SK-MEL-5 (cell line): ENCODE measurements at places on chromosomes 6 and 20. TPM values are rescaled to one million over a fixed set of nuclear protein-coding genes. Genes with fewer than 3 reads are reported as not detected.

UTRN gene
- total RNA-seq = 19.4 and 25.5 TPM in 2 replicates

CTAGE9 gene
- not detected in 2 replicates for total RNA-seq

REPS1 gene
- 66.4 and 76.0 TPM in 2 replicates for total RNA-seq

BEND6 gene
- 0.59 and 0.63 TPM in 2 replicates for total RNA-seq

PRR18 gene
- total RNA-seq = not detected in 2 replicates

LY6G6D gene
- not detected in 2 replicates for total RNA-seq

OR11A1 gene
- not detected in 2 replicates for total RNA-seq

UBE2J1 gene
- total RNA-seq = 46.1 and 47.8 TPM in 2 replicates

MUCL3 gene
- total RNA-seq = not detected in 2 replicates

TRDN gene
- total RNA-seq = not detected in 2 replicates

CST2 gene
- total RNA-seq = not detected in 2 replicates

SLC12A5 gene
- total RNA-seq = 0.74 and 1.5 TPM in 2 replicates

DNA sequence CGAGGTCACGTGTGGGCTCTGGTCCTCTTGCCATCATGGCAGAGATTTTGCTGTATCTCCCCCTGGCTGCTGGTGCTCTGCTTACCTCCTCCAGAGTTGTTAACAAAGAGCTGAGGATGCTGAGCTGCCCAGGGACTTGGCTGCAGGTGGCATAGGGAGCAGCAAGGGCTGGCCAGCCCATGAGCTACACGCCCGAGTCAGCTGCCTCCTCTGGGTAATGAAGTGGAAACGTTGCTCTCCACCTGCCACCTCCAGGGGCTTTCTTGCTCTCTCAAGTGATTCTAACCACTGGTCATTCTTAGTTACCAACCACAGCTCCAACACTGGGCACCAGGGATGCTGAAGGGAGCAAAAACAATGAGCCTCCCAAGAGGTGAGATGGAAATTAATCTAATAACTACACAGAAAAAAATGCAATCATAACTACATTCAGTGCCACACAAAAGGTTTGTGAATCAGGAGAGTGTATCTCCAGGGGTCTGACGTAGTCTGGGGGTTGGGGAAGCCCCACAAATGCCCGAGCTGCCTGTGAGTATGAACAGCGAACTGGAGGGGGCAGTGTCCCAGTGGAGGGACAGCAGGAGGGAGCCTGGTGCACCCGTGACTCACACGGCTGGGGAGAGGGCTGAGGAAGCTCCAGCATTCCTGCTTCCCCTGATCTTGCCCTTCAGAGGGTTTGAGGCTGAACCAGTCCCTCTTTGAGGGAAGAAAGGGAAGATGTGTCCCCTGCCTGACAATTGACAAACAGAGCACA is 78.7 kb downstream of the CDH26 start:
- DNase-seq = peak; percentile 25

DNA sequence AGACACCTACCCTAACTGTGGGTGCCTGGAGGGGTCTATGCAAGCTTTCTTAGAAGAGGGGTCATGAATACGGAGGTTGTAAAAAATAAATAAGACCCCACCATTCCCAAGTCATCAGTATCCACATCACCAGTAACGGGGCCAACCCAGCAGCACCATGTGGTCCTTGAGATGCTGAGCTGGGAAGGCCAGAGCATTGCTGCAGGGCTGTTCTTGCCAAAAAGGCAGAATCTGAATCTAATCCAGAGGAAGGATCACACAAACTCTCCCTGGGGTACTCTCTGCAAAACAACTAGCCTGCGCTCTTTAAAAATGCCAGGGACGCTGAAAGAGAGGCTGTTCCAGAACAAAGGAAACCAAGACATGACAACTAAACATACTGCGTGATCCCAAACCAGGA is 43.2 kb downstream of the SSR1 start:
- no peak for DNase-seq

DNA sequence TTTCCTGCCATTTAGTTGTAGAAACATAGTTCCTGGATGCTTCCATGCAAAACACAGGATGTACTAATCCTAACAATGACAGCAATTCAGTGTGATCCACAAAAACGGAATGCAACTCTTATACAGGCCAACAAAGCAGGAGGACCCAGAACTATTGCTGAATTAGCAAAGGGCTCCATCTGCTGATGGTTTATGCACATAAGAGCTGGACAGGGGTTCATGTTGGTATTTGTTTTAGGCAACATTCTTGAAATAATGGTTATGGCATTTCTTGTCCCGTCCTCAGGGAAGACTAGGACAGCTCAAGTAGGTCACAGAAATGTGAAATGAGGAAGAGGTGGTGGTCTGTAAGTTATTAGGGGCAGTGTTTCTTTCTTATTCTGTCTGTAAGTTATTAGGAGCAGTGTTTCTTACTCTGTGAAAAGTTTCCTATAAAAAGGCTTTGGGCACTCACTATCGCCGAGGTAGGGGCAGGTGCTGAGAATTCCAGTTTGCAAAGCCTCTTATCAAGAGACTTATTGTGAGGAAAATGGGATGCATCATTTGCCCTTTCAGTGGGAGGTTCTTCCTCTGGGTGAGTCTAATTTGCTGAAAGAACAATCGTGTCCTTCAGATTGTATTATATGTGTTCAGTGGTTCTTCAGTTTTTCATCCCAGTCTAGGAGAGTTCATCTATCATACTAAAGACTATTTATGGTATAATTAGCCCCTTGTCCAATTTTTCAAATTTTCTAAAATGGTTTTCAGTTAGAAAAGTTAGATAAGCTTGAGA is 171.1 kb downstream of the MCHR2 start:
- peak; percentile 79 for DNase-seq

DNA sequence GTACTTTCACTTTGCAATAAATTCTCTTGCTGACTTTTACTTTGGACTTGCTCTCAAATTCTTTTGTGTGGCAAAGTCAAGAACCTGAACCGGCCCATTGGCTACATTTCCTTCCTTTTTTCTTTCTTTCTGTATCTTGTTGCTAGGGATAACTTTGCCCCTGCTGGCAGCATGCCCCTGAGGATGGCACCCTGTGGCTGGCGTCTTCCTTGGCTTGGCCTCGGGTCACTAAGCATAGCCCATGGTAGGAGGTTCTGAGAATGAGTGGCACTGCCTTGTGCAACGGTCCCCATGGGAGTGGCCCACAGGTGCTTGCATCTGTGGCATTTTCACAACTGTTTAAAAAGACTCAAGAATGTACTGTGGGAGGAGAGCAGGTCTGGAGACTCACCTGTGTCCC is 14.0 kb upstream of the HLA-F start:
- DNase-seq = no peak

- DNase-seq = peak; percentile 4
These were observed 1.9 kb downstream of the MAPK14 start for GRCh38 chr6:36029464-36029863.

DNA sequence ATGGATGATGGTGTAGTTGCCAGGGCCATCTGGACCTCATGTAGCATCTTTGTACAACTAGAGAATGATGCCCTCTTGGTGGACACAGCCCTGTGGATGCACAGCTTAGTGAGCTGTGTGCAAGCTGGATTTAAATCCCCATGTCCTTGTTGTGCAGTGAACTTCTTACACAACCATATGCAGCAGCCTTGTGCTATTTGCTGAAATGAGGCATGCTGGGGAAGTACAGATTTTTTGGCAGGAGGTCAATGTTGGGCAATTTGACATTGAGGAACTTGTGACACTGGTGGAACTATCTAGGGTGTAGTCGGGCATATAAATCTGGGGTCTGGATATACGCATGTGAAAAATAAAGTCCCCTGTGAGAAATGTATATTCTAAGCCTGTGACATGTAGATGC is 5.8 kb upstream of the CDC5L start:
- DNase-seq = no peak

- no peak for DNase-seq
These were observed 30.4 kb upstream of the SMOC2 start for GRCh38 chr6:168410554-168411011.

- DNase-seq = no peak
These were observed 137.9 kb downstream of the HIVEP1 start for GRCh38 chr6:12149944-12150510.

- DNase-seq = no peak
These were observed 138.0 kb upstream of the RREB1 start for GRCh38 chr6:6969761-6970223.

DNA sequence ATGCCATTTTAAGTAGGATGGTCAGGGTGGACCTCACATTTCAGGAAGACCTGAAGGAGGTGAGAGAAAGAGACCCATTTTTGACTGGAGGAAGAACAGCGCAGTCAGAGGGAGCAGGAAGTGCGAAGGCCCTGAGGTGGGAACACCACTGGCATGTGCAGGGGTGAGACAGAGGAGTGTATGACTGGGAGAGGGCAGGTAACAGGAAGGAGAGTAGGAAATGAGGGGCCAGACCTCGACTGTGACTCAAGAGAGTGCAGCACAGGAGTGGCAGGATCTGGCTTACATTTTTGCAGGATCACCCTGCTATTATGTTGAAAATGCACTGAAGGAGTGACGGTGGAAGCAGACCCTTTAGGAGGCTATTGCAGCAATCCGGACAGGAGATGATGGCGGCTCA is 117.7 kb upstream of the CDYL start:
- no peak for DNase-seq

GRCh38 chr6:150525300-150525699 is 74.4 kb upstream of the PLEKHG1 start:
- DNase-seq = no peak

GRCh38 chr20:34475979-34476736 is 40.1 kb upstream of the DYNLRB1 start:
- peak; percentile 44 for DNase-seq

GRCh38 chr6:97195117-97195516 is 87.9 kb downstream of the MMS22L start:
- DNase-seq = no peak

DNA sequence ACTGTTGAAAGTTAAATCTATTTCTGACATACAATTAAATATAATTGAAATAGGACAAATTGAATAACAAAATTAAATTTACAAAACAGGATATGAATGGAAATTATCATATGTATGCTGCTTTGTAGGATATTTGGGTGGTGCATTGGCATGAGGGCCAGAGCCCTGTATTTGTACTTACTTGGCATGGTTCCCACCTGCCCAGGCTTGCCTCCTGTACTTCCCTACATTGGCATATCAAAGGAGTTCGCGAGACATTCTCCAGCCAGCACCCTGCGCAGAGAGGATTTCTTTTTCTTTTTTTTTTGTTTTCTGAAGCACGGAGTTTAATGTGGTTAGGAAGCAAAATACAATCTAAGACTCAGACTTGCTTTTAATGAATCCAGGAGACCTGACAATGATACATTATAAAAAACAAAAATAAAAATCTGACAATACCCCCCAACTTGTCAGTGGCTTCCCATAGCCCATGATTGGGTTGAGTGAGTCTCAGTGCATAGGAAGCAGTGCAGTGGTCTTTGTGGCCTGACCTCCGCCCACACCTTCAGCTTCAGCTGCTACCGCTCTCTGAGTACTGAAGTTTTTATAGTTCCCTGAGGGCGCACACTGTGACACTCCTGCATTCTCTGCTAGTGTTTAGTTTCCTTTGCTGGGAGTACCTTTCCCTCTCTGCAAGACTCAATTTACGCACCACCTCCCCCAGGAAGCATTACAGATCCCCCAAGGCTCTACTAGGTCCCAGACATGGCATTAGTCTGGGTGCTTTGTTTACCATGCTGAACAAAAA is 440.8 kb downstream of the UTRN start:
- no peak for DNase-seq

- no peak for DNase-seq
These were observed 5.1 kb upstream of the IYD start for GRCh38 chr6:150363733-150364132.

DNA sequence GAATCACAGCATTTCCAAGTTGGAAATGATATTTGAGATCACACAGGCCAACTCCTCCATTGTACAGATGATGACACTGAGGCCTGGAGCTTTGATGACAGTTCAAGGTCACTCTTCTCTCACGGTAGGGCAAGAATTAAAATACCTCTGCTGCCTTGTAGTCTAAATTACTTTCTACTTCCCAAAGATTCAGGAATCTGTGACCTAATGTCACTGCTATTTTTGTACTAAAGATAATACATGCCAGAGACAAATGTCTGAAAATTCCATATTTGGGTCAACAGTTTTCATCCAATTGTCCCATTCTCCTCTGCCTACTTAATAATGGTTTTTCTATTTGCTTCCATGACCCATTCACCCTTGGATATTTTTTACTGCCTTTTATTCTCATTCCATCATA is 160.0 kb downstream of the SOD2 start:
- DNase-seq = no peak

GRCh38 chr6:54014440-54014839 is 96.8 kb upstream of the MLIP start:
- DNase-seq = no peak
